Activated CD4-positive, alpha-beta memory T cell treated with anti-CD3 and anti-CD28 coated beads, Interleukin-2, amount 10 ng/mL, durations not matched to agents 7 days and 5 days (primary cell): ENCODE measurements at places on chromosomes 2 and 18. TPM values are rescaled to one million over a fixed set of nuclear protein-coding genes. Genes with fewer than 3 reads are reported as not detected.

The STPG4 gene
- total RNA-seq, result 0.13 TPM

The CDCA7 gene
- 66.6 TPM for total RNA-seq

The SERPINB12 gene
- not detected for total RNA-seq

The LRRC30 gene
- not detected for total RNA-seq

The SCYGR4 gene
- total RNA-seq, result not detected

The CCDC88A gene
- total RNA-seq, result 11.4 TPM

The CCL20 gene
- total RNA-seq, result 4.7 TPM

The CD207 gene
- not detected for total RNA-seq

The LTBP1 gene
- total RNA-seq, result 0.35 TPM

The PUM2 gene
- 141 TPM for total RNA-seq

The TUBA4B gene
- total RNA-seq, result not detected

The TGFA gene
- not detected for total RNA-seq

The FN1 gene
- total RNA-seq, result 1.8 TPM

The RUFY4 gene
- 2.1 TPM for total RNA-seq

The MYOM1 gene
- 2.4 TPM for total RNA-seq

The PLEKHM3 gene
- 5.4 TPM for total RNA-seq
